ENCODE measurements at places on chromosomes 2 and 18.

DNA sequence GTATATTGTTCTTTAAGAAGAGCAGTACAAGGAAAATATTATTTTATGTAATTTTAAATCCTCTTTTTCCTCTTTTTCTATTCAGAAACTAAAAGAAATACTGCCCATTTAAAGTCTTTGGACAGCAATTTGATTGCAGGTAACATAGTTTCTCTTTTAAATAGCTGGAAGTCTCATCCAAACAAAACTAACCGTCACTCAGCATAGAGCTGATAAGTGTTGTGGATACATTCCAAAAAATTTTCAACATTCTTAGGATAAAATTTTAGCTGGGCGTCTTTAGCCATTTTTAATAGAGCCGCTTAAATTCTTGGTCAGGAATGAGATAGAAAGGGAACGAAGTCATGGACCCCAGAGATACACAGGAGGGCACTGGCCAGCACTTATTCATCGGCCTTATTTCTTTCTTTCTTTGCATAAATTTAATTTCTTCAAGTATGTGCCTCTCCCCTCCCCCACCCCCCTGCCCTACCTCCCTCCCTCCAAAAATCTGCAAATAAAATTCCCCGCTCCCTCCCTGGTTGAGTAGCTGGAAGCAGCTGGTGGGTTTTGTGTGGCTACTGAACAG, 81.7 kb downstream of the GBX2 start:
- DNase-seq: no peak

- no peak for DNase-seq
Measured at GRCh38 chr2:207117668-207118067, 48.1 kb downstream of the KLF7 start.

GRCh38 chr2:218368621-218369153, 12.0 kb downstream of the CATIP start:
- no peak for DNase-seq

DNA sequence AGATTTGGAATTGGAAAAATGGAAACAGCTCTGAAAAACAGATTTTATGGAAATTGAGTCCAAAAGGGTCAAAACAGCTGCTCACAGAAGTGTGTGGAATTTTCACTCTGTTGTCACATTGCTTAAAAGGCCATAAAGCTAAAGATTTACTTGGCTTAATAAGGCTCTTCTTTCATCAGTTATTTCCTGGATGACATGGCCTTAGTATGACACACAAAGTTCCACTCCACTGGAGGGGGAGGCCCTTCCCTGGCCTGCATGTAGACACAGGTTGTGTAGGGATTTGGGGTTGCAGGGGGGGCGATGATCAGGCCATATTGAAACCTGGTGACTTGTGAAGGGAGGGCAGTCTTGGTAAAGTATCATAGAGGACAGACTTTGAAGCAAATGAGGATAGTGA, 34.0 kb downstream of the TMEM185B start:
- DNase-seq: no peak

- DNase-seq: no peak
Measured at GRCh38 chr2:150575861-150576260, 88.4 kb upstream of the RND3 start.

DNA sequence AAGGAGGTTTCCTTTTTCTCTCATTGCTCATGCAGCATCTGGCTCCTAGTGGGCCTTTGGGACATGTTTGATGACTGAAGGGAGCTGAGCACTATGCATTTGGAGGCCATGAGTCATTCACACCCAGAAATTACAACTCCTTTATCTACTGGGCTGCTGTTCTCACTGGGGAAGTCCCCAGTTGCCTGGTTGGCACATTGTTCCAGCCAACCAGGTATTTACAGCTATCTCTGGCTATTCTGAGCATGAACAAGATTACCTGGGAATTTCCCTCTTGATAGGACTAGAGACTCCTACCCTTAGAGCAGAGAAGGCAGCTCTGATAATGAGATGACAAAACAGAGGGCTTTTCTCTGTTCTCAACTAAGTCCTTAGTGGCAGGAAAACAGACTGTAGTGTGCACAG, 206.5 kb downstream of the SETBP1 start:
- DNase-seq: no peak

- DNase-seq: no peak
Measured at GRCh38 chr18:51235009-51235789, 37.7 kb upstream of the MEX3C start.

DNA sequence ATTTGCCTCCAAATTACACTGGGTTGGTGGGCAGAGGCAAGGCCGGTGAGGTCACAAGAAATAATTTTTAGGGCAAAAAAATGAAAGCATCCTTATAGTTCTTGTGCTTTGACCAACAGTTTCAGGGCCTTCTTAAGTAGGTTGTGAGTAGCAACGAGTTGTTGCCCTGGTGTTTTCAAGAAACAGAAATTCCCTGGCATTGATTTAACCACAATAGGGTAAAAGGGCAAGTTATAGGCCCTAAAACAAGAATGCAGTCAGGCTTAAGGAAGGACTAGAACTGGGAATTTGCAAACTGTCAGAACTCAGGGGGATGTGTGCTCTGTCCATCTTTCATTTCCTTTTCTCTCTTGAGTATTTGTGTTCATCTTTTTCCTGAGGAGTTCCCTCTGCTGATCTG, 46.1 kb upstream of the STPG4 start:
- no peak for DNase-seq

GRCh38 chr2:172734711-172735581, 699 bp upstream of the RAPGEF4 start:
- no peak for DNase-seq

DNA sequence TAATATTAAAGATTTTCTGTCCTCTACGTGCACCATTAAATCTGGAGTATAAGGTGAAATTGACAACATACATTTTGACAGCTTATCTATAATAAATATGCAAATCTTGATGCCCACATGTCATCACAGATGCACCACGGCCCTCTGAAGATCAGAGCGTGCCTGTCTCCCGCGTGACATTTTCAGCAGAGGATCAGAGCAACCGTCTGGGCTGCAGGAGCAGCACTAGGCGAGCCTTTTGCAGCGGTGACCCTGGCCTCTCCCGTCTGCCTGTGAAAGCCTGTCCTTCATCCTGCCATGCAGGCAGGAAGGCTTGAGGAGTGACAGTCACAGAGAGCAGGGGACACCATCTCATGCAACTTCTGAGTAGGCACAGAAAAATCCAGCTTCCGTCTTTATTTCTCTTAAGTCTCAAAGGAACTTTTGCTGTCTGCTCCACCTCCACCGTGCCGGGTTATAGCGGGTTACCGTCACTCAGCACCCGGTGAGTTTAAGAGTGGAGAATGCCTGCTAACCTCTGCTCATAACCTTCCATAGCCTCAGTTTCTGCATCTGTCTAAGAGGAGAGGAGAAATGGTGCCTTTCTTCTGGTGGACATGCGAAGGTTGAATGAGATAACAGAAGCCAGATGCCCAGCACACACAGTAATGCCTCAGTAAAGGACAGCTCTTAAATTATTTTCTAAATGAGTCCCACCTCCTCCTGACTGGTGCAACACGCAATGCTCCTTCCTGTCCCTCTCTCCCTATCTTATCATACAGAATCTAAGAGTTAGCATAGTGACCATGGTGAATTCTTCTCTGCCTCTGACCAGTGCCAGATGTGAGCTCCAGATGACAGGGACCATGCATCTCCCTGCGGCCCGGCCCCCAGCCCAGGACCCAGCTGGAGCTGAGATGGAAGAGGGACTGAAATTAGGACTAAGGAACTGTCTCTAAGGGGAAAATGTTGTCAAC, 43.8 kb downstream of the CELF4 start:
- DNase-seq: no peak

- no peak for DNase-seq
Measured at GRCh38 chr18:217532-218336, 50.1 kb downstream of the THOC1 start.

DNA sequence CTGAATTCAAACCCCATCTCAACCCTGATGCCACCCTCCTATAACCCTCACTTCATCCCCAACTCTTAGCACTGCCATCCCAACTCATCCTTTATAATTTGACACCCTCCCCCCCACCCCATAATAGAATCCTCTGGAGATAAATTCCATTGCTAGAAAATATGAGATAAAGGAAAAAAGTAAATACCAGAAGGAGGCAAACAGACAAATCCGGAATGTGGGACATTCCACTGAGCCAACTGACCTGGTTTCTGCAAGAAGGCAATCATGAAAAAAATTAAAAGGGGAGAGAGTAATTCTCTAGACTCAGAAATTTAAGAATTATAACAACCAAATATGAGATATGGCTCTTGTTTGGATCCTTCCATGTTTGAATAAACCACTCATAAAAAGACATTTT, 132.4 kb downstream of the CYP26B1 start:
- no peak for DNase-seq

DNA sequence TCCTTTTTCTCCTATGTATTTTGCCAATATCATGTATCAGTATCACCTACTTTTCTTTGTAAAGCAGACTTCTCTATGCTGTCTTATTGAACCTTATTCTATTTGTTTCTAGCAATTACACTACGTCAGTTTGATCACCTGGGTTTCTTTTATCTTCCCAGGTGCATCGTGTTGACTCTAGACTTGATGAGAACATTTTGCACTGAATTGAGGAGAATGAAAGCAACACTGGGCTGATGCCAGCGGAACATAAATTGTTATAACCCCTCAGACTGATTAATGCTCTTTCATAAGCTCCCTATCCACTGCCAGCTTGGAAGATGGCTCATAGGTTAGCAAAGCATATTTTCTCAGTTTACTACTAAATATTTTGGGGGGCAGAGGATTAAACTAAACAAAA, 140.6 kb downstream of the EPHA4 start:
- no peak for DNase-seq

Measured in endothelial cell (in vitro differentiated cells).